ENCODE measurements at places on chromosomes 4 and X. TPM values are rescaled to one million over a fixed set of nuclear protein-coding genes. Genes with fewer than 3 reads are reported as not detected.

- no peak for DNase-seq
Observed at GRCh38 chrX:10381193-10381592, 224.4 kb downstream of the CLCN4 start.

GRCh38 chrX:14003876-14004425 lies 25.7 kb downstream of the GEMIN8 start:
- DNase-seq, result no peak

DNA sequence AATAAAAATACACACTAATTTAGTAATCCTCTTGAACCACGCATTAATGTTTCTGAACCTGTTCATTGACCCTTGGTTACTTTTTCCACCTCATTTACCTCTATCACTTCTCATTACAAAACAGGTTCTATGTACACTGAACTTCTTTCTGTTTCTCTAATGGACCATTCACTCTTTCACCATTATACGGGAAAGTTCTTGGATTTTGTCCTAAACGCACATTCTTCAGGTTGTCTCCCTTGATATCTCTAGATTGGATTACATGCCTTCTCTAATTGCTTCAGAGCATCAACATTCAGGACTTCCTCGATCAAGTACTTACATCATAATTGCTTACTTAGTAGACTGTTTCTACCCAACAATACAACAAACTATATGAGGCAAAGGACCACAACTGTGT lies 359.4 kb upstream of the FSTL5 start:
- no peak for DNase-seq

- DNase-seq, result no peak
Observed at GRCh38 chrX:96204928-96205327, 479.7 kb upstream of the DIAPH2 start.

GRCh38 chr4:80081566-80081965 lies 8.5 kb upstream of the ANTXR2 start:
- no peak for DNase-seq

- DNase-seq, result no peak
Observed at GRCh38 chr4:151409470-151410313, 716 bp downstream of the FHIP1A start.

GRCh38 chr4:105148776-105149175 lies 2.1 kb downstream of the TET2 start:
- DNase-seq, result no peak

- DNase-seq, result no peak
Observed at GRCh38 chr4:16225167-16225862, 956 bp downstream of the TAPT1 start.

DNA sequence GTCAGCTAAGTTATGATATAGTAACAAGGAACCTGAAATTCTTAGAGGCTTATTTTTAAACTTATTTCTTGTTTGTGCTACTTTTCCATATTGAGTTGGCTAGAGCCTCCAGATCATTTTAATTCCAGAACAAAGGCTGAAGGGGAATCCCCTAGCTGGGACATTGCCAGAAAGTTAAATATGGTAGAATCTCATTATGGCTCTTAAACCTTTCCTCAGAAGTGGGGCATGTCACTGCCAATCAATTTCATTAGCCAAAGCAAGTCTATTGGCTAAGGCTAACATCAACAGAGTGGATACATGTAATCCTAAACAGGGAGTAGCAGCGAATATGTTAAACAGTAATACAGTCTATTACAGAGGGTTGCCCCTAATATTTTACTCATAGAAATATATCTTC lies 47.0 kb downstream of the FTHL17 start:
- DNase-seq, result no peak

DNA sequence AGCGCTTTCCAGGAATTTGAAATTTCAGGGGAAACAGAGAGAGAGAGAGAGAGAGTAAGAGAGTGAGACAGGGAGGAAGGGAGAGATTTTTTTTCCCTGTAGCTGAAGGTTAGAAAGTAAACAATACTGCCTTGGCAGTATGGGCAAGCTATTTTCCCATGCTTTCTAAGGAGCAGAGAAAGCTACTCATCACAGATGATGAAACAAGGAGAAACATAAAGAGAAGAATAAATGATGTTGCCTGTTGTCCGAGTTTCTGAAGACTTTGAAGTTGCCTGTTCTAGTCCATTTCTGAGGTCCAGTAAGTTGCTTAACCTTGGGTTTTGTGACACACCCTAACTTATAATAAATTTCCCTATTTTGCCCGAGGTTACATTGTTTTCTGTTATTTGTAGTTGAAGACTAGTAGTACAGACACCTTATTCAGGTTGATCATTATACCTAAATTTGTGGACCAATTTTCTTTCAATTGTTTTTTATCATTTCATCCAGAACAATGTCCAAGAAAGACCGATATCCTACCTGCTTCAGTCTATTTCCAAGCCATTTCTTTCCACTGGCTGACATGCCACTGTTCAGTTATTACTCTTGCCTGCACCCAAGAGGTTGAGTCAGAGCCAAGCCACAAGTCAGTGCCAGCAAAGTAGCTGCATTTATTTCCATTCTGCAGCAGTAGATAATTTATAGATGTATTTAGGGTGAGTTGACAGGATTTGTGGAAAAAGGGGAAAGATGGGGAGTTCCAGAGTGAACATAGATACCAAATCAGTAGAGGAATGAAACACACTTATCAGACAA lies 49.7 kb upstream of the SLC16A2 start:
- DNase-seq, result no peak

- DNase-seq, result no peak
Observed at GRCh38 chr4:105587841-105588240, 35.4 kb downstream of the ARHGEF38 start.

The LANCL3 gene
- total RNA-seq, result 0.83 TPM

DNA sequence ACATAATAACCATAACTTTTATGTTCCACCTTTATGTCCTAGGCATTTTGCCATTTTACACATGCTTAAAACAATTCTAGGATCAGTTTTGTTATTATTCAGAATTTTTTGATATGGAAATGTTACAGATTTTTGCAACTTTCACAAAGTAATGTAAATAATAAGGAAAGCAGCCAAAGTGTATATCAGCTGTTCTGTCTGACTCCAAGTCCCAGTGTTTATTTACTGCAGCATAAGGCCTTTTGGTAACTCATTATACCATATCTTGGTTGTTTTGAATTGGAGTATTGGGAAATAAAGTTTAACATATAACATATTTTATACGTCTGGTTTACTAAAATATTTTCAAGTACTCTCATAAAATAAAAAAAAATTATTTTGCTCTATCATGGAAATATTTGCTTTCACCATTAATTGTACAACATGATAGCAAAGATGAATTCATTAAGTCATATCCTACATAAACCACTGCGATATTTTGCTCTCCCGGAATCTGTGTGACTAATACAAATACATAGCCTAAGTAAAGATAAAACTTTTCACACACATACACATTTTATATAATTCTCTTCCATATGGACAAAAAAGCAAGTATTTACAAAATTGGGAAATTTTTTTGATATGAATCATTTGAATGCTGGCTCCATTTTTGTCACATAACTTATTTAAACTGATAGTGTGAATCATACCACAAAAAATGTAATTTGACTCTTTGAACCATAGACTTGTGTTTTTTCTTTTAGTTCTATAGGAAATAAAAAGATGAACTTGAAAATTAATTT lies 399.0 kb downstream of the PABPC4L start:
- no peak for DNase-seq

- no peak for DNase-seq
Observed at GRCh38 chr4:95505151-95505550, 43.6 kb downstream of the UNC5C start.

The CXCR3 gene
- total RNA-seq, result 0.42 TPM

DNA sequence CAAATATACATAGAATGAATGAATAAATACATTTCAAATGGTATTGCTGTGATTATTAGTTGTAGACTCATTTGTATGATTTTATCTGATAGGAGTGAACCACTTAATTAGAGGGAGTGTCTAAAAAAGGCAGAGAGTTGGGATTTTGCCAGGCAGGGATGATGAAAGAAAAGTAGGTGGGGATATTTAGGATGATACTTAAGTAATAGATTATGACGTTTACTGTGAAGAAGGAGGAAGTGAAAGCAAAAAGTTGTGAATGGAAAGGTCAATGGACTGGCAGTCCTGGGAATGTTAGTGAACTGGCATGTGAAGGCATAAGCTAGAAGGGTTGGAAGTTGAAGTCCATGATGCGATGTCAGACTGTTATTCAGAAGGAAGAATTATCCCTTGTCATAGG lies 917.1 kb downstream of the RAPGEF2 start:
- DNase-seq, result no peak

DNA sequence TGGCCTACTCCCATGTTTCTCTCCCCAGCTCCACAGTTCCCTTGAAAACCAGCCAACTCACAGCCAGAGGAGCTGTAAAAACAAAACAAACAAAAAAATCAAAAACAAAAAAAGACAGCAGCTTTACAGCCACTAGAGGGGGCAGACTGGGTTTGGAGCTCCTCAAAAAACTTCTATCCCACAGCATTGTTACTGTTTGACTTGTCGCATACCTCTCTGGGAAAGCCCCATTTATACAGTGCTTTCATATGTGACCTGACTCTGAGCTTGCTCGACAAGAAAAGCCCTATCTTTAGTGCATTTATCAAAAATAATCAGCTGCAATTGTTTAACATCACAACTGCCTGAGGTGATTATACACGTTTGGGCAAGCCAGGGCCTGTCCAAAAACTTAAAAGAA lies 21.6 kb downstream of the TSPAN6 start:
- no peak for DNase-seq

Measured in esophagus muscularis mucosa (tissue), 4 donors.